ENCODE measurements at places on chromosomes 6 and 20.

DNA sequence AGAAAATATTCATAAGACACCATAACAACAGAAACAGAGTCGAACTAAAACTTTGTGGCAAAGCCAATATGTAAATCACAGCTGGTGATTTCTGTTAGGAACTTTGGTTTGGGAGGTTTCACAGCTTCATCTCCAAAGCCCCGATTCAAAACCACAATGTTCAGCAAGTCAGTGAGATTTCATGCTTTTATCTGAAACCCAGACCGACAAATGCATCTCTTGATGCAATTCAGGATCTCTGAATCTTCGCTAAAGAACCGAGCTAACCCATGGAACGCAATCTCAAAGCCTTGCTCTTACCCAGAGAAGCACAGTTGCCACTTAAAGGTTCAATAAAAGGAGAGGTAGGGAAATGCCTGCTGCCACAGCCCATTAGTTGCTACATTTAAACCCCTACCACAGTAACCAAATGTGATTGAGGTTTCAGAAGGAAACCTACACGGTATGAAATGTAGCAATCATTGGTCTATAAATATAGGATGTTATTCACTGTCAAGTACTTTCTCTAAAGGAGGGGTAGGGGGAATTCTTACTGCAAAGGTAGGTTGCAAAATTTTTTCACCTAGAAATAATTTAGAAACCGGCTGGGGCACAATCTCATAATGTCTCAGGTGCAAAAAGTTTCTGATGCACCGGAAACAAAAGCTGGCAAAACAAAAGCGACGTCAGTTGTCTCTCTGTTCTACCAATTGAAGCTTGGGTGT, 381.0 kb upstream of the ARID1B start:
- peak; percentile 70 for DNase-seq

DNA sequence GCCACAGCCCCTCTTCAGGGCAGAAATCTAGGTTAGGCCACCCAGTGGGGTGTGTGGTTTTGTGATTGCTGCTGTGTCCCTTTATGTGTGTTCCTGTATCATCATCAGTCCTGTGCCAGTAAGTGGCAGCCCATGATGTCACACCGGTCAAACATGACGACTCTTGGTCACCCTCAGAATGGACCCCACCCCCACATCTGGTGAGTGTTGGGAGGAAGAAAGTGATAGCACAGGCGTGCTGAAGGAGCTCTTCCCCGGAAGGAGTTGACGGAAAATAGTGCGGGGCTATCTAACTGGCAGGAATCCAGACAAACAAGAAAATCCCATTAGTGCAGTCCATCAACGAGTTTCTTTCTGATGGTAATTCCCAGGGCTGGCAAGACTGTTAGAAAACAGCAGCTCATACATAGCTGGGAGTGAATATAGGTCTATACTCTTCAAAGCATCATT, 33.4 kb upstream of the IL17A start:
- DNase-seq, result no peak

- DNase-seq, result no peak
Observed at GRCh38 chr20:53800883-53801604, 207.4 kb upstream of the ZNF217 start.

GRCh38 chr6:11761744-11762620, 16.6 kb downstream of the ADTRP start:
- no peak for DNase-seq

GRCh38 chr6:90758741-90759140, 171.9 kb upstream of the MAP3K7 start:
- no peak for DNase-seq

DNA sequence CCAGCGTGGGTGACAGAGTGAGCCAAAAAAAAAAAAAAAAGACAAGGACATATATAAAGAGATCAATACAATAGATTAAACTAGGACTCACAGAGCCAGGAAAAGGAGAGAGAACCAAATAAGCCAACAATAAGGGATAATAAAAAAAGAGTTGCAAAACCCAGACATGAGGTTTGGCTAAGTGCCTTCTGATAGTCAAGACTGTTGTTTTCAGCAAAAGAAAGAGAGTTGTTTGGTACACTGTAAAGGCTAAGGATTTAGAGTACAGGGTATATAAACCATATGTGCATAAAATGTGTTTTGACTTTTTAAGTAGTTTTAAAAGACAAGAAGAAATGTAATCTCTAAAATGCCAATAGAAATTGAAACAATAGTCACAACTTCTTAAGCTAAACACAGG, 42.8 kb downstream of the RPF2 start:
- DNase-seq, result no peak

DNA sequence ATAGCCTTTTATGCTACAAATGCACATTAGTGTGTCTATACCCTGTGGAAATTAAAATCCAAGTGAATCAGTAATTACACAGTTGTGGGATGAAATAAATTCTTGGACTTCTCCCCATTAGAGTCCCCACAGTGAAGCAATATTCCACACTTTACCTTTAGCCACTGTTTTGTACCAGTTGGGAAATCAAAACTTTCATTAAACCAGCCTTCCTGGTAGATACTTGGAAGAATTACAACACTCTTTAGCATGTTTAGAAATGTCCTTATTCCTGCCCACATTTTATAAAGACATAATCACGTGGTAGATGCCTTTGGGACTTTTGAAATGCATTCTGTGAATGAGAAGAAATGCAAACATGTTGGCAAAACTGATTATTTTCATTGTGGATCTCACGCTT, 49.0 kb upstream of the ANKEF1 start:
- DNase-seq, result no peak

- DNase-seq, result no peak
Observed at GRCh38 chr6:148803979-148804378, 57.1 kb downstream of the UST start.

- DNase-seq, result no peak
Observed at GRCh38 chr20:60894091-60894490, 358.0 kb upstream of the CDH4 start.

- no peak for DNase-seq
Observed at GRCh38 chr6:217048-217659, 75.1 kb upstream of the DUSP22 start.

GRCh38 chr6:158717341-158718330, 67.8 kb downstream of the SYTL3 start:
- peak; percentile 48 for DNase-seq

GRCh38 chr6:15386756-15387112, 140.9 kb downstream of the JARID2 start:
- no peak for DNase-seq

- DNase-seq, result no peak
Observed at GRCh38 chr6:133546098-133546497, 304.9 kb downstream of the EYA4 start.

- DNase-seq, result no peak
Observed at GRCh38 chr6:72505446-72505845, 116.4 kb upstream of the KCNQ5 start.

GRCh38 chr6:142886431-142887170, 58.4 kb downstream of the HIVEP2 start:
- peak; percentile 72 for DNase-seq

All from CD4-positive, alpha-beta T cell treated with Interleukin-4 for 4 hours (primary cell).